CMK (cell line): ENCODE measurements at places on chromosomes 2 and 18.

DNA sequence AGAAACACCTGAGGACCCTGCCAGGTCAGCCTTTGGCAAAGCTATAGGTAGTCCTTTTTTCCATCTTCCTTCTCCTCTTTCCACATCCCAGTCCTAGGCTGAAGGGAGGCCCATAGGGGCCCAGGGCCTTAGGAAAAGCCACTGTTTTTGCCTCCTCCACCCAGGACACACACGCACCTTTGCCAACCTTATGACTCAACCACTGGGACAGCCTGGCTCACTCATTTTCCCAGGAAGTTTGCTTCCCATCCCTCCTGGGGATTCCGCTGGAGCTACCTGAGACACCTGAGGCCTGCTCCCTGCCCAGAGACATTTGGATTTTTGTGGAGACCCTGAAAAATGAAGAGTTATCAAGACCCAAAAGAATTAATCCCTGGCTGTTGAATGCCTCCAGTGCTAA lies 273.4 kb upstream of the SIX2 start:
- no peak for DNase-seq

GRCh38 chr18:55116863-55117262 lies 157.6 kb upstream of the CCDC68 start:
- DNase-seq = no peak

DNA sequence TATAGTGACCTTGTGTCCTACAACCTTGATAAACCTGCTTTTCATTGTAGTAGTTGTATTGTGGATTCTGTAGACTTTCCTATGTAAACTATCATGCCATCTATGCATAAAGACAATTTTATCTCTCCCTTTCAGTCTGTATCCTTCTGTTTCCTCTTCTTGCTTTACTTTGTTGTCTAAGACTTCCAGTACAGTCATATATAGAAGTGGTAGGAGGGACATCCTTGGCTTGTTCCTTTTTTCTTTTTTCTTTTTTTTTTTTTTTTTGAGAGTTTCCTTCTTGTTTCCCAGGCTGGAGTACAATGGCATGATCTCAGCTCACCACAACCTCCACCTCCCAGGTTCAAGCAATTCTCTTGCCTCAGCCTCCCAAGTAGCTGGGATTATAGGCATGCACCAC lies 39.7 kb downstream of the UBE2F start:
- DNase-seq = no peak

- DNase-seq = no peak
Measured at GRCh38 chr2:28327956-28328922, 64.4 kb upstream of the FOSL2 start.

GRCh38 chr18:50816419-50817166 lies 3.2 kb downstream of the MRO start:
- DNase-seq = no peak

DNA sequence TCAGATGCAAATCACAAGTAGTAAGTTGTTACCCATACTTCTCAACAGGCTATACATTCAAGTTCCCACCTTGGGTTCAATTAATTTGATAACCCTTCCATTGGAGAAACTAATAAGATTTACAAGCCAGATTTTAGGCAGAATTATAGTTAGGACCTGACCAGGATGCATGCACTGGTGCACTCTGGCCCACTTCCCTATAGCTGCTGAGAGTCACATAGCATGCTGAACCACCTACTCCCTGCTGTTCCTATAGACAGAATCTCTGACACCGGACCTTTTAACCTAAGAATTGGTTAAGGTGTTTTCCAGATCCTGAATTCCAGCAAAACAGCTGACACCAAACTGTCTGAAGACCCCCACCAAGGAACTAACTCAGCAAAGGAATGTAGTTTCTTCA lies 26.2 kb downstream of the FAM210A start:
- no peak for DNase-seq

- DNase-seq = no peak
Measured at GRCh38 chr2:185676316-185676715, 62.3 kb upstream of the FSIP2 start.

GRCh38 chr2:109382951-109383350 lies 230.8 kb downstream of the SEPTIN10 start:
- no peak for DNase-seq

- no peak for DNase-seq
Measured at GRCh38 chr2:176769021-176769420, 443.6 kb upstream of the HNRNPA3 start.

GRCh38 chr2:187875261-187876141 lies 321.3 kb upstream of the TFPI start:
- DNase-seq = no peak
